ENCODE measurements at places on chromosomes 7 and 10.
A peak's percentile ranks its signal among the peaks of the same experiment; 100 is the strongest.

GRCh38 chr7:114507381-114507780 lies 92.8 kb downstream of the FOXP2 start:
- no peak for DNase-seq

DNA sequence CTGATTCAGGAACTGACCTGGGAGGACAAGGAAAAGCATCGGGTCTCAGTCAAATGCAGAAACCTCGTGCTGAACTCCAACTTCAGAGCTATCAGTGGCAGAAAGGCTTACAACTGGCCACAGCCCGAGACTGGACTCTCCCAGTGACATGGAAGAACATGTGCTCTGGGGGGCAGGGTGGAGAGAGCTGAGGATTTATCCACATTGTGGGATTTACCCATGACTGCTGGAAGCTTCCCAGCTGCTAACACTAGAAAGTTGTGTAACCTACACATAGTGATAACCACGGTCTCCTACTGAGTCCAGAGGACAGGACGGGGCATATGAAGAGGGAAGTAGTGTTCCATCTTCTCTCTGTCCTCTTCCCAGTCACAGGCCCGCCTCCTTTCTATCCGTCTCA lies 103.4 kb downstream of the ITIH5 start:
- no peak for DNase-seq

DNA sequence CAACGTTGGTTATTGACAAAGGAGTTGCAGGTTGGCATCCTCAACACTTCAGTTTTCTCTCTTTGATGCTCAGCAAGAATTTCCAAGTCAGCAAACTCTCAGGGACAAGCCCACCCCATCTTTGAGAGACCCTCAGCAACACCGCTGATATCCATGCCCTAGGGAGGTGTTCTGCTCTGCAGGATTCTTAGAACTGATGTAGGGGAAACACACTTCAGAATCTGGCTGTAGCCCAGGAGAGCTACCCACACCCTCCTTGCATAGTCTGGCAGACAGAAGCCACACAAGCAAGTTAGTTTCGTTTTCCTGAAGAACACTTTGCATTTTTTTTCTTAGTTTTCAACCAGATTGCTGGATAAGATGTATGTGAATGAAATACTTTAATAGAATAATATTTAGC lies 822 bp downstream of the SAMD9L start:
- DNase-seq = no peak

DNA sequence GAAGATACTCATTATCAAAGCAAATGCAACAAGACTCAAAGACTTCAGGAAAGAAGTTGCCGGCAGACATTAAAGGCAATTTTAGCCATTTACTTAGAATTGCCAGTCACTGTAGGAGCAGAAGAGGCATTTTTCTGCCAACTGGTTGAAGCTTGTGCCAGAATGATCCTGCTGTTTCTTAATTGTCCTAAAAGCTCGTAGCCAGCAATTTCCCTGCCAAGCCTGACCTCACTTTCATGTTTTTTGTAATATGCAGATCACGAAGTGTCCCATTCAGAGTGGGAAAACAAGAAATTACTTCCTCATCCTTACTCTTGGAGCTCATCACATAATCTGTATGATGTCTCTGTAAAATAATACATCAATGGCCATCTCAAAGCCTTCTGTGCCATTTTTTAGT lies 130.9 kb upstream of the ANKRD1 start:
- DNase-seq = peak; percentile 55

GRCh38 chr10:23031318-23031717 lies 64.1 kb upstream of the MSRB2 start:
- DNase-seq = no peak

GRCh38 chr7:157411580-157411979 lies 74.8 kb downstream of the DNAJB6 start:
- DNase-seq = no peak

DNA sequence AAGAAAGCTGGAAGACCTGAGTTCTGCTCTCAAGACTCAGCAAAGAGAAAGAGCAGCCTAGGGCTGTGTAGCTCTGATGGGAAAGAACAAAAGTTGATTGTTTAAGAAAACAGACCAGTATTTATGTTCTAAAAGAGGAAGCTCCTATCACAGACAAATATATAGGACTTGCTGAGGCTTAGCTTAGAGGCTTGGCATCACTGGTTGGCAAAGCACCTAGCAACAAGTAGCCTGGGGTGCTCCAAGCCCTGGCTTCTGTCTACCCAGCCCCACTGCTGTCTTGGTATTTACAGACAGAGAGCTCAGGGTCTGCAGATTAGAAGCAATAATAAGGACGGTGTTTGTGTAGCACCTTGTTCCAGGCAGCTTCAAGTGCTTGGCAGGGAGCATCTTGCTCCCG lies 36.9 kb upstream of the CCDC3 start:
- no peak for DNase-seq

DNA sequence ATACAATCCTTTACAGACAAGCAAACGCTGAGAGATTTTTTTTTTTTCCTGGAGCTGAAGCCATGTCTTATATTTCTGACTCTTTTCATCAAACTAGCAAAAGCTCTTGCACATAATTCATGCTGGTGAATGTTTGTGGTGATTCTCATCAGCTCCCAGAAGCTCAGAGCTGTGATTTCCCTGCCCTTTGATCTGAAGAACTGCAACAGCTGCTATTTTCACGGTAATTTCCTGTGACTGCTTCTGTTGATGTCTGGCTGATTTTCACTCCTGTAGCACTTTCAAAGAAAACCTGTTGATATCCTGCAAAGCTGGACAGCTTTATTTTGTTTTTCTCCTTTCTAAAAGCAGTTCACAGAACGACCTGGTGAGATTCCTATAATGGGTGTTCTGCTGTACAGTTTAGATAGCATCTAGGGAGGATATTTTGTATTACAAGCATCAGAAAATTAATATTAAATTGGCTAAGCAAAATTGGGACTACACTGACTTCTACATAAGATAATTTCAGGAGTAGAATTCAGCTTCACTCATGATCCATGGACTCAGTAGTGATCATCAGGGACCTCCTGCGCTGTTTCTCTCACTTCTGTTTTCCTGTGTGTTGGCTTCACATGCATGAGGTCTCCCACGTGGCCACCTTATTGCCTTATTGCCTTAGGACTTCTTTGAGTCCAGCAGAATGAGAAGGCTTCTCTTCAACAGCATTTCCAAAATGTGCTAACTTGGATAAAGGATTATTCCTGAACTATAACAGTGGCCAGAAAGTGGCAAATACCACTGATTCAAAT lies 1111.6 kb upstream of the SORCS1 start:
- no peak for DNase-seq

Measured in LNCaP clone FGC (cell line).